ENCODE measurements at places on chromosomes 4 and X.
A peak's percentile ranks its signal among the peaks of the same experiment; 100 is the strongest.

GRCh38 chr4:184402239-184402638 lies 72.1 kb downstream of the IRF2 start:
- no peak for DNase-seq

- DNase-seq, result no peak
These were observed 82.4 kb downstream of the ATP10D start for GRCh38 chr4:47567511-47567910.

DNA sequence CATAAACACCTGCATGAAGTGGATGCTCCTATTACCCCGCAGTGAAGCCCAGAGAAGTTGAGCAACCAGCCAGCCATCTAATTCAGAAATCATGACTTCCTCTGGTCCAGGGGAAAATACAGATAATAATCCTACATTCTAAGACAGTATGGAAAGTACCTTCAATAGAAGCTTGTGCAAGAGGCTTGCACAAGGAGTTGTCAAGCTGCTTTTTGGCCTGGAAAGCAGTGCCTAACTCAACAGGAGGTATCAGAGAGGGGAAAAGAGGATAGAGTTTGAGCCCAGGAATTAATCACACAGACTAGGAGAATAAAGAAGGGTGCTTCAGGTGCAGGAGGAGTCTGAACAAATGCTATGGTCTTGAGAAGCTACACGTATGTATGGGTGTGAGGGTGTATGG lies 26.7 kb downstream of the TMEM192 start:
- DNase-seq, result no peak

GRCh38 chrX:21725496-21725895 lies 32.4 kb downstream of the SMPX start:
- peak; percentile 27 for DNase-seq

DNA sequence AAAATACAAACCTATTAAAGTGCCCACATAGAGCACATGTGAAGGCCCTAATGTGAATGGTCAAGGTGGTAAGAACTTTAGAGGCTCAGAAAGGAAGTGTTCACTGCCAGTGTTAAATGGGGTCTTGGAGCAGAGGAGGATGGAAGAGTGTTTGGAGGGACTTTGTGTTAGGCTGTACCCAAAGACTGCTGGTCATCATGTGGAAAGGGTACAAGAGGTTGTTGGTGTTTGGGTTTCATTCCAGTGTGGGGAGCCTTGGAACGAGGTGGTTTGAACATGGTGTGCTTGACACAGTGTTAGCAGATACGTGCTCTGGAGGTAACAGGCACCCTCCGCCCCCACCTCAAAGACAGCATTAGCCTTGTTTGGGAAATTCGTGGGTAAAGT lies 73.1 kb downstream of the RAPGEF2 start:
- DNase-seq, result no peak

DNA sequence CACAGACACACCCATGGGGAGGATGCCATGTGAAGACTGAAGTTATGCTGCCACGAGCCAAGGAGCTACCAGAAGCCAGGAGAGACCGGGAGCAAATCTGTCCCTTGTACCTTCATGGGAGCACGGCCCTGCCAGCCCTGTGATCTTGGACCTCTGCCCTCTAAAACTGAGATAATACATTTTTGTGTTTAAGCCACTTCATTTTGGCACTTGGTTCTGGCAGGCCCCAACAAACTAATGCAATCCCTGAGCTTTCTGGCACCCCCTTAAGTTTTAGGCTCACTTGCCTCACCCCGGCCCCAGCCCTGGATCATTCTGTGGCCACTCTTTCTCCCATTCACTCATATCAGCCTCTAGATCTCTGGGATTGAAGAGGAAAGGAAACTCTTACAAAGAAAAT lies 35.4 kb downstream of the SEL1L3 start:
- DNase-seq, result no peak

GRCh38 chrX:129019412-129019811 lies 503.9 kb downstream of the SMARCA1 start:
- no peak for DNase-seq

DNA sequence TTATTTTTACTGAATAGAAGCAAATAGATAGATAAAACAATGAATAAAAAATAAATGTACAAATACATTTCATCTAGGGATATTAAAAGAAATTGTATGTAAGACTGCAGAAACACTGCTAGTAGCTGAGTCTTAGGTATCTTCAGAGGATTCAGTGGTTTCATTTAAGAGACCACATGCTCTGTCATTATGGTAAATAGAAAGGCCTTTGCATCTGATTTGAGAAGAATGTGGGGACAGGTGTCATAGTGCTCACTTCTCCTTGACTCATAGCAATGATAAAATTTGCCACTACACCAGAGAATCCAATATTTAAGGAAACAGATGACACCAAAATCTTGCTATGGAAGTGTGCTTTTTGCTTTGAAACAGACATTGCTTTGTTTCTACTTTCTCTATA lies 59.8 kb upstream of the PPP1R2C start:
- DNase-seq, result no peak

GRCh38 chr4:15569746-15570145 lies 85.4 kb downstream of the FBXL5 start:
- no peak for DNase-seq

DNA sequence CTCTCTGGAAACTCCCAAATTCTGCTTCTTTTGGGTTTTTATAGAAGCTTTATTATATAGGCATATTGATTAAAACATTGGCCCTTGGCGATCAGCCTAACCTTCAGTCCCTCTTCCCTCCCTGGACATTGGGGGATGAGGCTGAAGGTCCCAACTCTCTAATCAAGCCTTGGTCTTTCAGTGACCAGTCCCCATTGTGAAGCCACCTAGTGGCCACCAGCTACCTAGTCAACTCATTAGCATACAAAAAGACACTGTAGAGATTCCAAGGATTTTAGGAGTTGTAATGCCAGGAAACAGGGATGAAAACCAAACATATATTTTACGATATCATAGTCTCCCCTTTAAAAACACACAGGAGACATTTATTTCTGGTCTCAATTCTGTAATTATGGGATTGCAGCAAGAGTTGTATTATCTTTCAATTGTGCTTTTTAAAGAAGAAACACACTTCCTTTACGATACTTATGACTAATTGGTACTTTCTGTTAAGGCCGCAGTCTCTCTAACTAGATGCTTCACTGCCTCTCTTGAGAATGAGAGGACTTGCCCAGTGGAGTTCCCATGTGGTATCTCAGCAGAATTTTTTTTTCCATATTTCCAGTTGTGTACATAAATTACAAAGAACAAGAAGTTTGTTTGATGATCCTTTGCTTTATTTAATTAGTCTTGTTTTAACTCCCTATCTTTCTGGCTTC lies 58.2 kb downstream of the WDR17 start:
- peak; percentile 10 for DNase-seq

- DNase-seq, result no peak
These were observed 106.5 kb downstream of the NYX start for GRCh38 chrX:41553688-41554087.

GRCh38 chr4:106494066-106494465 lies 125.5 kb upstream of the GIMD1 start:
- no peak for DNase-seq

DNA sequence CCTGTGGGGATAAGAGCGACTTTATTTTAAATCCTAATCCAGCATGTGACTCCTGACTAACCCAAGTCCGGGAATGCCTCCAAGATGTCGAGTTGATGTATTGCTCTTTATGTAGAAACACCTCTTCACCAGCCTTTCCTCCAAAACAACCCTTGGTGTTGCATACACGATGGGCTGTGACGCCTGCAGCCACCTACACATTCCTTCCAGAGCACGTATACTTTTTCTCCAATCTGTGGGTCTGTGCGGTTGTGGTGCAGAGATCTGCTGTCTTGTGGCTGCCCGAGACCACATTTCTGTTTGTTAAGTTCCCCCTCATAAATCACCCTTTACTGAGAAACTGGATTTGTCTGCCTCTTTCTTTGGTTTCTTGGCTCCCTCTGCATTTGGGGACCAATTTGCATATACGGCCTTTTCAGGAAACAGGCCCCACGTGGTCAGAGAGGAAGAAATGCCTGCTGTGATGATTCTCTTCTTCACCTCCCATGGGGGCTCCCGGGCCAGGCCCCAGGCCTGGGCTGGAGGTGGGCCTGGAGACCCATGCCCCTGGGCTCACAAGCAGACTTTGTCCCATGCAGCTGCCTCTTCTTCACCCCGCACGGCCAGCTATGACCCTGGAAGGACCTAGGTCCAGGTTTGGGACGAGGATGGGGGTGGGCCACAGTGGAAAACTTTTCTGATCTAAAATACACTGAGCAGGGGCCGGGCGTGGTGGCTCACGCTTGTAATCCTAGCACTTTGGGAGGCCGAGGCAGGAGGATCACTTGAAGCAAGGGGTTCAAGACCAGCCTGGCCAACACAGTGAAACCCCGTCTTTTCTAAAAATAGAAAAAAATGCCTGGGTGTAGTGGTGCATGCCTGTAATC lies 21.4 kb upstream of the AFAP1 start:
- DNase-seq, result peak; percentile 95

GRCh38 chr4:148068065-148068911 lies 336.4 kb downstream of the ARHGAP10 start:
- no peak for DNase-seq

- DNase-seq, result no peak
These were observed 106.6 kb downstream of the RASL11B start for GRCh38 chr4:52968691-52969090.

GRCh38 chr4:16168710-16169388 lies 57.4 kb downstream of the TAPT1 start:
- no peak for DNase-seq

DNA sequence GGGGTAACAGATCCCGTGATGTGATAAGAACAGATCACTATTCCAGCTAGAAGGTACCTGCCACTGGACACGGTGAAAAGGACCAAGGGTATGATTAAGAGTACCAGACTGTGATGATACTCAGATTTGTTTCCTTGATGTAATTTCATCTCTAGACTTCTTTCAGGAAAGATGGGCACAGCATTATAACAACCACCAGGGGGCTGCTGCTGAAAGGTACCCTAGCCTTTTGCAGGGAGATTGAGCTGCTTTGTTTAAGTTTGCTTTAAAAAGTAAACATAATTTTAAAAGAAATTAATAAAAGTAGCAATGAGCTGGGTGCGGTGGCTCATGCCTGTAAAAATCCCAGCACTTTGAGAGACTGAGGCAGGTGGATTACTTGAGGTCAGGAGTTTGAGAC lies 145.4 kb downstream of the EMCN start:
- DNase-seq, result no peak

DNA sequence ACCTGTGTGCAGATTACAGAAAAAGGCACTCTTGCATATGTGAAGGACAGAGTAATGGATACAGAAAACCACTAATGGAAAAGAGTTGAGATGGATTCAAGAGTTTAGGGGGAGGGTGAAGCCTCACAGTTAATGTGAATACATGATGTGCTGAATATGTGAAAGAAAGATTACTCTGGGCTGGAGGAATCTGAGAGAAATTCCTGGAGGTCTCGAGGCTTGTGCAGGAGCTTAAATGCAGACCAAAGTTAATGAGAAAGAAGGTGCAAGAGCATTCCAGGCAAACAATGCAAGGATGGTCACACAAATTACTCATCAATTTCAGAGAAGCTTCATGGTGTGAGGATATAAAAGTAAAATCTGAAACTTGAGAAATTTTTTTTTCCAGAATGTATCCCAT lies 768.8 kb downstream of the STPG2 start:
- DNase-seq, result peak; percentile 84

DNA sequence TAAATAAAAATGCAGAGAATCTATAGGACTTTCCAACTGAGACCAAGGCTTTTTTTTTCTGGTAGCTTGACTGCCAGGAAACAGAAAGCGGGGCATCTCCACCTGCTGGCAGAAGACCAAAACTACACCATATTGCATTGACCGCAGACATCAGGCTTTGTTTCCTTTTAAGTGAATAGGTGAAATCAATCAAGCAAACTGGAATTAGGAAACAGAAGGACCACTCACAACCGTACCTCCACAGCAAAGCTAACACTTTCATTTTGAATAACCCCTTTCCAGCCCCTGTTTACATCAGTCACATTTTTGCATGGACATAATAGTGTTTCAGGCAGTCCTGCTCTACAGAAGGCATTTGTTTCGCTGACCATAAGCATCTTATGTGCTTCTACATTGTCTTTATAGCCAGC lies 218.2 kb downstream of the IDS start:
- peak; percentile 18 for DNase-seq

DNA sequence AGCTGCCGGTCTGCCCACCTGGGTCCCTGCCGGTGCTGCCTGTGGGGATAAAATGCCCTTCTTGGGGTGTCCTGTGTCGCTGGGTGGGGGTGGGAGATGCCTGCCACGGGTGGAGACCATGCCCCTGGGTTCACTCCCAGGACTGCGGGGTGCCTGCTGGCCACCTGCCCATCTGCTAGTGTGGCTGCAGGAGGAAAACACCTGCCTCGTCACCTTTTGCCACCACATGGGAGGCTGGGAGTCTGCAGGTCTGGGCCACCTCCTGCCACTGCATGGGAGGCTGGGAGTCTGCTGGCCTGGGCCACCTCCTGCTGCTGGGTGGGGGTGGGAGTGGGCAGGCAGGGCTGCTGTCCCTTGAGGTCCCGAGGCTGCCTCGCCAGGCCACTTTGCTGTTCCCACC lies 58.8 kb upstream of the AFAP1 start:
- no peak for DNase-seq

DNA sequence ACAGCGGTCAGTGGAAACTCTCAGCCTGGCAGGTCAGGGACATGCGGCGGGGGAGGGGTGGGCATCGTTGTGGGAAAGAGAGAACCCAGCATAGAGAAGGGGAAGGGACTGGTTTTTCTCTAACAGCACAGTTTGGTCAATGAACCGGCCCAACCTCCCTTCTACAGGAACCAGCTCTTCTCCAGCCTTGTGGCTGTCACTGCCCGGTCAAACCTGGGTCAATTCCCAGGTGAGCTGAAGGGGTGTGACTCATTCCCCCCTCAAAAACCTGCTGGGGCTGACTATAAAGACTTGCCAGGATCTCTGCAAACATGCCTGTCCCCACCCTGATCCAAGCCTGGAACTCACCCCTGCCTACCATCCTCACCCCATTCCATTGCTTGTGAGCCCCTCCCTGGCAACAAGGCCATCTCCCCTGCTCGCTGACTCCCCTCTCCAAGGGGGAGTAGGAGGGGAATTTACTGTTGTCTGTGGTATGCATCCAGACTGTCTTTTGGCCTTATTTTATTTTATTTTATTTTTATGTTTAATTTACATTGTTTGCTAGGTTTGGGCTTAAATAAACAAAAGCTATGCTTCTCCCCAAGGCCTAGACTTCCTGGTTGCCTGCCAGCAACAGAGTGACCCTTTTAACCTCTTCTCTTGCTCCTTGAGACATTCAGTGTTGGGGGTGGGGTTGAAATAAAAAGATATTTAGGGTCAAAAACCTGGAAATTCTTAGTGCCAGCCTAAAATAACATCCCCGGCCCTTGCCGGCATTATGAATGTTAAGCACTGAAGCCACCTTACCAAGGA lies 49.6 kb downstream of the TSC22D3 start:
- no peak for DNase-seq

GRCh38 chr4:7461230-7461629 lies 26.5 kb upstream of the PSAPL1 start:
- no peak for DNase-seq

GRCh38 chr4:174204164-174204831 lies 79.2 kb downstream of the FBXO8 start:
- DNase-seq, result no peak

DNA sequence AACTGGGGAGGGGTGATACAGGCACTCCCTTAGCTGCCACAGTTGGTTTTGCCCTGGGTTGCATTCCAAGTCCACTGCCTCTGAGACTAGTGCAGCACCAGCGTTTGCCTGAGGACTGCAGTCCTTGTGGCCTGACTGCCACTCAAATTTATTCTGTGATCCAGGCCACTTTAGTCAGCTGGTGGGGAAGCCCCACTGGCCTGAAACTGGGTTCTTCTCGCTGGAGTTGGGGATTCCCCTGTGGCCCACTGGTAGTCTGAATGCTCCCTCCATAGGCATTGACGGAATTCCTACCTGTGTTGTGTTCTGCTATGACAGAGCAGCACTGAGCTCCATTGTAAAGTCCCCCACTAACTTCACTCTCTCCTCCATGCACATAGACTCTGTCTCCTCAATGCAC lies 63.8 kb downstream of the PTPN13 start:
- DNase-seq, result no peak
